ENCODE measurements at places on chromosomes 12 and 14.
A peak's percentile ranks its signal among the peaks of the same experiment; 100 is the strongest.

- DNase-seq: no peak
Observed at GRCh38 chr12:63915105-63915800, 70.8 kb downstream of the SRGAP1 start.

DNA sequence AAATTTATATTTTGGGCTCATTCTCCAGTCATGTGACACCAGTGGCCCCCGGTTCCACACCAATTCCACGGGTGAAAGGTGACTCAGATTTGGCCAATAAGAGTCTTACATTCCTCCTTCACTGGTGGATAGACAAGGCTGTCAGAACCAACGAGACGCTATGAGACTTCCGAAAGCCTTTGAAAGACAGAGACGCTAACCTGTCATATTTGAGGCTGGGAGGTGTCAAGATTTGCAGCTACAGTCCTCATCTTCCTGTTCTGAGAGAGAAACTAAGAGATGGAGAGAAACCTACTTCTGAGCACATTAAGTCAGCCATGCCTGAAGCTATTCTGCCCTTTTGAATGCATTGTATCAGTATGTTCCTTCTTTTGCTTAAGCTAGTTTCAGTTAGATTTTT is 171.2 kb downstream of the FLRT2 start:
- DNase-seq: no peak

DNA sequence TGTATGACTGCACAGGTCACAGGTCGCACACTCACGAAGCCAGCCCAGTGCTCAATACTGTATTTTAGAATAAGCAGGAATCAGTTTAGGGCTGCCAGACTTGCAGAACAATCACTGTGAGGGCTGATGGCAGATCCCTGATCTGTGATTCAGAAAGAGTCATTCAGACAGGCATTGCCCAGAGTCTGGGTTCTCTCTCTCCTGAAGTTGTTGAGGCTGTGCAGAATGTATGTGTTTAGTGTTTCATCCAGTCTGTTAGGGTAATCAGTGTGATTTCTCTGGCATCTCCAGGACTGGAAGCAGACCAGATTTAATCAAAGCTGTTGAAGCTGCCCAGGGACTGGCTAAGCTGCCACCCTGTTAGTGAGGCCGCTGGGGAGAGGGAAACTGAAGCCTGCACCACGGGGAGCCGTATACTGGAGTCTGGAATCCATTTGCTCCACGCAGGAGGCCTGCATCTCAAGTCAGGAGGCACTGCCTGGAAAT is 69.3 kb downstream of the ETV6 start:
- no peak for DNase-seq

DNA sequence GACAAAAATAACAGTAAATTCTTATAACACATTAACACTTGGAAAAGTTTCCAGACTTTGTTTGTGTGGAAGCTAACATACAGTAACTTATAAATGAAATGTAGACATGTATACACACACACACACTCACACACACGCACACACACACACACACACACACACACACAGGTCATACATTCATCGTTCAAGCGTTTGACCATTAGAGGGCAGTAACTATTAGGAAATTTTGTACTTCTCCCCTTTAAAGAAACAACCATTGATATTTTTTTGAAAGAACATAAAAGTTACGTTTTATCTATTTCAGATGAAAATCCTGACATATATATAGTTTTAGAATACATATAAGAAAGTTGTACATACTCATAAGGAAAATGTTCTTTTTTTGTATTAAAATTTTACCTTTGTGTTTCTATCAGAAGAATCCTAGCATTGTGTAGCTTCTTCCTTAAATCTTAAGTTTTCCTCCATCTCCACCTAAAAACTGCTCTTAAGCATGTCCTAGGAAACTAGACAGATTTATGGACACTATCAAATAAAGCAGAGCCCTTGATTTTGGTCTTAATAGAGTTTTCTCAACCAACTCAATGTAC is 29.0 kb downstream of the PTPRQ start:
- DNase-seq: peak; percentile 7

- no peak for DNase-seq
Observed at GRCh38 chr14:24874514-24875202, 175.3 kb downstream of the STXBP6 start.

DNA sequence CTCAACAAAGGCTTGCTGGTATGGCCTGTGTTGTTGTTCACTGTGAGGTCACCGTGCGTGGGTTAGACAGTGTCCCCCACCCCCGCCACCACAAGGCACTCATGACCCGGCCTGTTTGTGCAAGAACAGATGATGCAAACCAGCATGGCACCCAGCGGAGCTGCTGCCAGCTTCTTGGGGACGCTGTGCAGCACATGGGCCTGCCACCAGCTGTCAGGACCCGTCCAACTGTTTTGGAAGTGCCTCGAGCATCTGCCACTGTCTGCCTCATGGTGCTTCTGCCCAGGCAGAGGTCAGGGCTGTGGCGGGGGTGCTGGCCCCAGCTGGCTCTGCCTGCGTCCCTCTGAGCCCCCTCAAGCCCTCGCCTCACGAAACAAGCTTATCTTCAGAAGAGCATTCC is 1.5 kb downstream of the ASB2 start:
- DNase-seq: no peak

DNA sequence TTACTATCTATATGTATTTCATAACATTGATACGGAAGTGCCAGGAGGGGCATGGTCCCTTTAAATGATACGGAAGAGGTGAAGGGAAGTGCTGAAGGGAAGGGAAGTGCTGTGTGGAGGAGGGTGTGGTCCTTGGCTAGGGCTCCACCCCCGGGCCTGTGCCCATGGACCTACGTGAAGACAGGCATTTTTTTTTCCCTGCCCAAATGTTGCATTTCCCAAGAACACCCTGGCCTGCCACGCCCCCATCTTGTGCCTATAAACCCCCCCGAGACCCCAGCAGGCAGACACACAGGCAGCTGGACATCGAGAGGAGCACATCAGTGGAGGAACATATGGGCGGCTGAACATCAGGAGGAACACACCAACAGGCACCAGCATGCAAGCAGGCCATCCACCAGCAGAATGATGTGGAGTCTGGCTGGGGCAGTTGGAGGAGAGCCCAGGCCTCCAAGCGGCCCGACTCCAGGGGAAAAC is 134.1 kb downstream of the SLC41A2 start:
- DNase-seq: no peak

DNA sequence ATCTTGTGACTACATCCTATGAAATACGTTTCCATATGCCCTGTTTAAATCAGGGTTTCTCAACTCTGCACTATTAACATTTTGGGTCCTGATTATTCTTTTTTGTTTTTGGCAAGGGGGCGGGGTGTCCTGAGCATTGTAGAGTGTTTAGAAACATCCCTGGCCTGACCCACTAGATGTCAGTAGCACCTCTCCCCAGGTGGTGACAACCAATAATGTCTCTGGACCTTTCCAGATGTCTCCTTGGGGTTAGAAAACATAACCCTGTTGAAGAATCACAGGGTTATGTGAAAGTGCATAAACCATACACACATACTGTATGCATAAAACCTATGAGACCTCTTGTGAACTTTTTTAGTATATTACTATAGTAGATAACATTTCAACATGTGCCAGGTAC is 1.4 kb downstream of the ACAD10 start:
- no peak for DNase-seq

DNA sequence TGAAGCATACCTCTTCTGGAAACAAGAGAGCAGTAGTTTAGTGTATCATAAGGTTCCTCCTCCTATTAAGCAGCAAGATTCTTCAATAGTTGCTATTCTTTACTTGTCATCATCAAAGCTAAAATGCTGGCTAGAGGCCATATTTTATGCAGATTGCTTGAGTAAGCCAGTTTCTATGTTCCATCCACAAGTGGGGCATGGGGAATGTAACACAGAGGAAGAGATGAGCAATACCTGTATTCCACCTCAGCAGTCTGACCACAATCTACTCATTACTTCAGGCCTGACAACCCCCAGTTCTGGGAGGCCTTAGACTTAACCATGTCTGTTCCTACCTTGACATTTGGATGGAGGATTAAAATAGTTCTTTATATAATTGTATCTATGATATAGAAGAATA is 423.6 kb downstream of the BTG1 start:
- no peak for DNase-seq

DNA sequence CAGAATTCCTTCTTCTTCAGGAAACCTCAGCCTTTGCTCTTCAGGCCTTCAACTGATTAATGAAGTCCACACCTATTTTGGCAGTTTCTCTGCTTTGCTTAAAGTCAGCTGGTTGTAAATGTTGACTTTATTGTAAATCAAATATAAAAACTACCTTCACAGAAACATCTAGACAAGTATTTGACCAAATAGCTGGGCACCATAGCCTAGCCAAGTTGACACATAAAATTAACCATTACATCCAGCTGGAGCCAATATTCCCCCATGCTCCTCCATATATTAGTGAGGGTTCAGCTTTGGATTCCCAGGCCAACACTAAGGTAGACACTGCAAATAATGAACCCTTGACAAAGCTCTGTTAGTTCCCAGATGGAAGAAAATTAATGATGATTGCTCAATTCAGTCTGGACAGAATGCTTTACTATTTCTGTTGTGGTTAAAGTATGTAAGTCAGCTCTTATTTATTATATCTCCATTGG is 125.5 kb downstream of the ZFP36L1 start:
- no peak for DNase-seq

- no peak for DNase-seq
Observed at GRCh38 chr12:90301561-90302133, 593.0 kb upstream of the ATP2B1 start.

GRCh38 chr12:49455501-49455900 is 83.3 kb upstream of the KCNH3 start:
- no peak for DNase-seq

- DNase-seq: no peak
Observed at GRCh38 chr12:116950628-116951325, 40.0 kb downstream of the FBXW8 start.

DNA sequence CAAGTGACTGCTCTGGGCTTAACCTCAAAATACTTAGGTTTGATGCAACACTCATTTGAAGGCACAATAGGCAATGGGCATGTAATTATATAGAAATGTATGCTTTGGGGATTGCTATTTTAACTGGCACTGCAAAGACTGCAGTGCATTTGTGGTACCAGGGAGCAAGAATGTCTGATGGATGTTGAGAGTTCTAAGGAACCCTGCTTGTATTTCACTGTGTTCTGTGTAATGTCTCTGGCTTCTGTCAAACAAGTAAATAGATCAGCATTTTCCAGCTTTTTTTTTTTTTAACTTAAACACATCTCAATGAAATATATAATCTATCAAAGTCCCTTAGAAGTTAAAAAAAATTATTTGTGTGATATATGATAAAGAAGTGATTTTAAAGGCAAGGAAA is 94.8 kb upstream of the ATP2B1 start:
- DNase-seq: no peak

- peak; percentile 99 for DNase-seq
Observed at GRCh38 chr14:61475316-61475715, 153.9 kb downstream of the PRKCH start.

GRCh38 chr12:24177889-24178288 is 228.4 kb upstream of the SOX5 start:
- no peak for DNase-seq

DNA sequence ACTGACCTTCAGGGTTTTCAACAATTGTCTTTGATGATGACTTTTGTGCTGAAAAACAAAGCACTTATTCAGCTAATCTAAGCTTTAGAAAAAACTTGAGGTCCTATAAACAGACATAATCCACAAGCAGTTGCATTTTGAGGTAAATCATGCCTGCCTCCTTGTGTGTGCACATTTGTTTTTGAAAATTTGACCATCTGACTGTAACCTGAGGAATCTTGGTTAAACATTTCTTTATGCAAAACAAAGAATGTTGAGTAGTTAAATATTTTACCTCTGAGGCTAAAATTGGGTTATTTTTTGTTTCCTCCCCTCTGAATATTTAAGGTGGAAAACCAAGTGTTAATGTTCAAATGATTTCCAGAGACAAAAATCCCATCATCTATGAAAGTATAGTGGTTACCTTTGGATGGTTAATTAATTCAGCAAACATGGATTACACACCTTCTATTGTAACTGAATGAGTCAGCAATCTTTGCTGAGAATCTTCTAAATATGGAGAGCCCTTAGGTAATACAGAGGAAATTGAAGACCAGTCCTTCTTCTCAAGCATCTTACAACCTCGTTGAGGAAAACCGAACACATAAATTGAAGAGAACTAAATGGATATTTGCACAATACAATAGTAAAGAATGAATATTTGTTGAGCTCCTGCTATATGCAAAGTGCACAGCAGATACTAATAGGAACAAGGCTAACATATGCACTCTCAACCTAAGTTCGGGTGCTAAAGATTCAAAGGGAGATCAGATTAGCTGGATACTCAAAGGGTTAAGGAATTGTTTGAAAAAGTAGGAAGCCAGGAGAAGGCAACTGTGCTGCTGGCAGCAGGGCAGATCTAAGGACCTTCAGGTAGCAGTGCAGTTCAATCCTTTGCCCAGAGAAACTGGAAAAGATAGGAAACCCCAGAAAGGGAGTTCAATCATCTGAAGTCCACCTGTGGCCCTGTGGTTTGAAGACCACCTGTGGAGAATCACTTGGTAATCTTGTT is 115.2 kb downstream of the BMP4 start:
- DNase-seq: no peak

DNA sequence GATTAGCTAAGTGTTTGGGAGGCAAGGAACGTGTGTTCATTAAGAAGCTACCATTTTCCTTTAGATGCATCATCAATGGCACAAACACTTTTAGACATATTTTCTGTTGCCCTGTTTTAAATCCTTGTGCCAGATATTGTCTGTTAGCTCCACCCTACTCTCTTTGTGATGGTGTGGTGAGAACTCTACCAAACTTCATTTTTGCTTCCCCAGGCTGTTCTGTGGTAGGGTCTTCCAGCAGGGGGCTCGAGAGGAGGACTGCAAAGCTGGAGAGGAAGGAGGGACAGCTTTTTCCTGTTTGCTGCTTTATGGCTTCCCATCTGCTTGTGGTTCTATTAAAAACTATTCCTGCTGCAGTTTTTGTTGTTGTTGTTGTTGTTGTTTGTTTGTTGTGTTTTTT is 23.8 kb upstream of the STRAP start:
- no peak for DNase-seq

GRCh38 chr12:82130762-82131161 is 227.4 kb downstream of the CCDC59 start:
- DNase-seq: no peak

- no peak for DNase-seq
Observed at GRCh38 chr12:43221216-43221615, 330.8 kb downstream of the ADAMTS20 start.

DNA sequence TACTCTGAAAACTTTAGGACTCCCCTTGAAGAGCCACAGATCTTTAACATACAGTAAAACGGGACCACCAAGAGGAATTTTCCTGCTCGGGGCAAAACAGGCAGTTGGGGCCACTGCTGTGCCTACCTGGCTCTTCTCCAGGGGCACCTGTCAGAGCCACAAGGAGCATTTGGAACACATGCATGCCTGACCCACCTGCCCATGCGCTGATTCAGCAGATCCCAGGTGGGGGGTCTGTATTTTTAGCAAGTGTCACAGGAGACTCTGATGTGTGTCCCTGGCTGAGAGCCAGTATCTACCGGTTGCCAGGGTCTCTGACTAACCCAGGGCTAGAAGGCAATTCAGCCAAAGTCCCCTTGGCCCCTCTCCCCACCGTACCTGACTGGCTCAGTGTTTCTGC is 6.5 kb downstream of the CTDSP2 start:
- DNase-seq: no peak

GRCh38 chr14:36229262-36229661 is 52.7 kb upstream of the PTCSC3 start:
- no peak for DNase-seq

GRCh38 chr14:30243207-30243606 is 315.6 kb upstream of the PRKD1 start:
- no peak for DNase-seq
